ENCODE measurements at places on chromosomes 11 and 22.

DNA sequence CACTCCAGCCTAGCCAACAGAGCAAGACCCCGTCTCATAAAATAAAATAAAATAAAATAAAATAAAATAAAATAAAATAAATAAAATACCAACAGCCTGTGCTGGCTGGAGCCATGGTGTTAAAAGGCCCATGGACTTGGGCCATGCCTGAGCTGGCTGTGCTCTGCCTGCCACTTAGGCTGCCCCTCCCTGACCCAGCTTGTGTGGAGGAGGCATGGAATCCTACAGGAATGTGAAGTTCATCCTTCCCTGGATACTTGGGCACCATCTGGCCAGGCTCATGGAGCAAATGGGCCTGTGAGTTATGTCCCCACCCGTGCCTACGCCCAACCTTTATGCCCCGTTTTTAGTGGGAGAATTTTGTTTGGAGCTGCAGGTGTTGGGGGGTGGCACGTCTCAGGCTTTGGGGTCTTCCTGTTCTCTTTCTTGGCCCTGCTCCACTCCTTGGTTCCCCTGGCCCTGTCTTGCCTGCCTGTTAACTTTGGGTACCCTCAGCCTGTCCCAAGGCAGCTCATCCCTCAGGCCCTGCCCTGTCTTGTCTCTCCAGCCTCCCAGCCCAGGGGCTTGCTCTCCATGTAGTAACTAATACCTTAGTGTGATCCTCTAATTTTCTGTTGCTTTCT, 51.3 kb downstream of the BCR start:
- no peak for DNase-seq

DNA sequence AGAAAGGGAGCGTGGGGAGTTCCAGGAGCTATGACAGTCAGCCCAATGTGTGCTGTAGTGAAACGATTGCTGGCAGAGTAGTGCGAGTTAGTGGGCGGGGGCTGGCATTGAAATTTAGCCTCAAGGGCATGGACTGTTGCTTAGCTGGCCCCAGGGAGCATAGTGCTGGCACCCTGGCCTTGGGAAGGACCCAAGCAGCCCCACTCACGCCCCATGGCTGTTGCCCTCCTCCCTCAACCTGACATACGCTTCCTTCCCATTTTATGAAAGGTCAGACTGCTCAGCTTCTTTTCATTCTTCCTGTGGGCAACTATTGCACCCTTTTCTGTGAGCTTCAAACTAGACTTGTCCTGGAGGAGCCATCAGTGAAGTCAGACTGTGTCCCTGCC, 52.0 kb upstream of the SUSD2 start:
- DNase-seq: no peak

DNA sequence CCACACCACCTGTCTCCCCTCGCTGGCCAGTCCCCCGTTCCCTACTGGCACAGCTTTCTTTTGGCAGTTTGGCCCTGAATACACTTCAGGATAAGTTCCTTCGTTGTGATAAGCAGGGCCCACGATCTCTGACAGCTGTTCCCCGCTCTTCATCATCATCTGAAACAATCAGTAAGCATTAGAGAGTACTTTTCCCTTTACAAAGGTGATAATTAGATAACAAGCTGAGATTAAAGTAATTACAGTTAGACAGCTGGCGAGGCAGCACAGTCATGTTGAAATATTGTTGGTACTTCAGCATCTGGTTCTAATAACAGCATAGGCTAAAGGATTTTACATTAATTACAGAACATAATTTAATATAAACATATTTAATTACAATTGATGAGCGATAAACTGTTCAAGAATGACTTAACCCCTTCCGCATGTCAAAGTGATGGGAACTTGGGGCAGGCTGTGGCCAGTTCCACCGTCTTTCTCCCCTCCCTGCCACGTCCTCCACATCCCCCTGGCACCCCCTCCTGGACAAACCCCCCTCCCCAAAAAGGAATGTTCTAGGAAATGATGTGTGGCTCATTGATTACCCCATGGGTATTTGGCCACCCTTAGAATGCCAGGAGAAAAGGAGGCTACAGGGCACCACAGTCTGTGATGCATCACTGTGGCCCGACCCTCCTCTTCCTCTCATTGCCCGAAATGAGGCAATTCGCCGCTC, 134.9 kb downstream of the RCN1 start:
- DNase-seq: peak; percentile 51

DNA sequence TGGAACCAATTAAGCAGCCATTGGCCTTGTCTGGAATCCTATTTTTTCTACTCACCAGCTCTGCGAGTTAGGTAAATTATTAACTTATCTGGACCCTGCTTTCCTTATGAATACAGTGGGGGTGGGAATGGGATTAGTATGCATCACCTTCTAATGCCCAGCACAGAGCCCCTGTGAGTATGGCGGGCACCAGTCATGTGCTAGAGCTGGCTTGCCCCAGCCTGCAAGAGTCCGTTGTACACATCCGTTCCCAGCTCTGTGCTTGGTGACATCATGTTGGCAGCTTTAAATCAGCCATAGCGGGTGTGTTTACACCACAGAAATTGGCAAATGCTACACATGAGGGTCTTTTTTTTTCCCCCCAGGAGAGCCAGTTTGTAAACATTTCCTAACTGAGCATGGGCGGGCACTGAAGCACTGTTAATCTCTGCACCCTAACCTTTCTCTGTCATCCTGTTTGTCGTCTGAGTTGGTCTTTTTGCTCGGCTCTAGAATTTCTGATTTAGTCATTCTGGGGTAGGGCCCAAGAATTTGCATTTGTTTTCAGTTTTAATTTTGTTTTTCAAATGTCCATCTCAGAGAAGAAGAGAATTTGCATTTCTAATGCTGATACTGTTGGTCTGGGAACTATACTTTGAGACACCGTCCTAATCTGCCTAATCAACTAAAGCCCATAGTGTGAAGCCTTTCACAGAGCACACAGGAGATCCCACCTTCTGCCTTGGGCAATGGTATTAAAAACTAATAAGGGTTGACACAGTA, 130.3 kb upstream of the TBCEL start:
- DNase-seq: no peak

DNA sequence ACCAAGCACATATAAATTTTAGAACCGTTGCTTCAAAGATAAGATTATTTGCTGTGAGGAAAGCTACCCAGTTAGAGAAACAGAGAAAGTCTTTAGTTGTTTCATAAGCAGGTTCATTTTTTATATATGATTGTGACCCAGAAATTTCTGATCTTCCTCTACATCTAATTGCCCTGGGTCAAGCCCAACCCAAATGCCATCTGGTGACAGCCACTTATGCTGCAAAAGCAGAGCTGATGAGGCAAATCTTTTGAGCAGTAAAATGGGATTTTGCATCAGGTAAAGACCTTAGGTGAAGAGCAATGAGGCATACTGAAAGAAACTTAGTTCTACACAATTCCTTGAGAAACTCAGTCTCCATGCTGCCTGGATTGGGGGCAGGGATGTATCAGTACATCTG, 28.0 kb downstream of the SYT9 start:
- no peak for DNase-seq

Measured in D721Med (cell line).